ENCODE measurements at places on chromosomes 6 and 20.

DNA sequence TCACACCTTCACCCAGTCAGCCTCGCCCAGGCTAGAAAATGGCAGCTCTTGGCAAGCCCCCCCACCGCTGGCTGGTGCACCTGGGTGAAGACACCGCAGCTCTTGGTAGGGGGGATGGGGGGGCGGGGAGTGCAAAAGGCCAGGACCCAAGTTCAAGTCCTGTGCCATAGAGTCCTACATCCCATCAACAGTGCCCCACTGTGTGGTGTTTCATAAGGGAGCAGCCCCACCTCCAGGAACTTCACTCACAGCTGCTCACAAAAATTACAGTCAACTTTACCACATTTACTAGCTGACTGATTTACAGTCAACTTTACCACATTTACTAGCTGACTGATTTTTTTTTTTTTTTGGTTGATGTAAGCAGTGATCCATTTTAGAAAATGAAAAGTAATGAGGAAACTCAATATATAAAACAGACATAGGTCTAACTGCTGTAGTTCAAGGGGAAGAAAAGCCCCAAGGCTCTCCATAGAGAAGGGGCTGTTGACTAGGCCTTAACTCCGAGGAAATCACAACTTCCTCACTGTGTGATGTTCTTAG, 208.9 kb upstream of the SNX9 start:
- no peak for DNase-seq

GRCh38 chr20:2626853-2627541, 25.4 kb upstream of the NOP56 start:
- no peak for DNase-seq

GRCh38 chr6:154736618-154737259, 3.5 kb downstream of the SCAF8 start:
- no peak for DNase-seq

- no peak for DNase-seq
Observed at GRCh38 chr6:129908356-129908755, 47.2 kb upstream of the TMEM244 start.

- DNase-seq: no peak
Observed at GRCh38 chr20:38113401-38114325, 51.4 kb downstream of the TGM2 start.

- no peak for DNase-seq
Observed at GRCh38 chr20:1280195-1281102, 14.4 kb downstream of the SNPH start.

DNA sequence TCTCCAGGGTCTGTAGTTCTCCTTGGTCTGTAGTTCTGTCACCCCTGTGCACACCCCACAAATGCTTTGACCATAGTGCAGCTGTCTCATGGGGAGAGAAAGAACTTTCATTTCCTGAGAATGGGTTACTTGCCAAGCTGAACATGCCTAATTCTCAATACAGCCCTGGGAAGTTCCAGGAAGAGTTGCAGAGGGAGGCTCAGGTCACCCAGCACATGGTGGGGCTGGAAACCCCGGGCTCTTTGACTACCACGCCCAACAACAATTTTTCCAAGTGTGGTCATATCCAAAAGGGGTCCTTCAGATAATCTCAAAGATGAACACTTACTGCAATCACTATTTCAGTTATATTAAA, 2.2 kb upstream of the PTPRA start:
- DNase-seq: no peak

DNA sequence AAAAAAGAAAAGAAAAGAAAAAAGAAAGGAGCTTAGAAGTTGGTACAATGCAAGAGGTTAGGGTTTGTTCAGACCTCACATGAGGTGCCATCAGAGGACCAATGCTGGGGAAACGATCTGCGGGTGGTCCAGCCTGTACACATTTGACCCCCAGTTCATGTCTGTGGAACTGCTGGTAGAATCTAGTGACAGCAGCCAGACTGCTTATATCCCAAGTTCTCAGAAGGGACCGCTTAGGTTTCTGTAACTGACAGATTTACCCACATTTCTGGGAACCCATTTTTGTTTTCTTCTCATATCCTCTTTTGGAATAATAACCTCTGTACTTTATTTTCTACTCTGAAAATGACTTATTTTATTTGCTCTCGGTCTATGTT, 4.7 kb downstream of the PPP1R18 start:
- no peak for DNase-seq

DNA sequence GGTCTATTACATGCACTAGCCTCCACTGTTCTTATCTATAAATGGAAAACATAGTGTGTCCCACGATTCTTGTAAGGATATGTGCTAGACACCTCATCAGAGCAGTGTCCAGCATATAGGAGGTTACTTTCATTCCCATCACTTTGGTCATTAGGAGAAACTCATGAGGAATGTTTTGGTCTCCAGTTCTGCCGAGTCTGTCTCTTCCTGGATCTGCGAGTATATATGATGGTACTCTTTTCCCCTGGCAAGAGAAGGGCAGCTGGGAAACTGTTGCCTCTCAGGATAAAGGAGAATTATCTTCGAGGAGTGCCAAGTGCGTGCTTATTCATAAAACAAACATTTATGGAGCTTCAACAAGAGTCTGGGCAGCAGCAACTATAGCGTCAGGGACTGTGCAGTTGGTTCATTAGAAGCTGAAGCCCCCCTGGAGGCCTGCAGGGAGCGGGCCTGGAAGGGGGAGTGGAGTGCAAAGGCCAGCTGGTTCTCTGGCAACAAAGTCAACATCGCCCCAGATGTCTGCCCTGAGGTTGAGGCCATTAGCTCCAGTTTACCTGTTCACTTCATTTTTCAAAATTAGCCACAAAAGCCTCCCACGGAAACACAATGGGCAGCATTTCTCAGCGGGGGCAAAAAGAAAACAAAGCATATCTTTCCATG, 811.9 kb downstream of the MAFB start:
- DNase-seq: no peak

- peak; percentile 11 for DNase-seq
Observed at GRCh38 chr6:158290659-158291058, 21.6 kb upstream of the TULP4 start.
